ENCODE measurements at places on chromosomes 7 and 10.

- DNase-seq, result no peak
Observed at GRCh38 chr7:140915935-140916555, 8.7 kb downstream of the BRAF start.

- DNase-seq, result no peak
Observed at GRCh38 chr10:71077143-71077581, 135.2 kb upstream of the UNC5B start.

DNA sequence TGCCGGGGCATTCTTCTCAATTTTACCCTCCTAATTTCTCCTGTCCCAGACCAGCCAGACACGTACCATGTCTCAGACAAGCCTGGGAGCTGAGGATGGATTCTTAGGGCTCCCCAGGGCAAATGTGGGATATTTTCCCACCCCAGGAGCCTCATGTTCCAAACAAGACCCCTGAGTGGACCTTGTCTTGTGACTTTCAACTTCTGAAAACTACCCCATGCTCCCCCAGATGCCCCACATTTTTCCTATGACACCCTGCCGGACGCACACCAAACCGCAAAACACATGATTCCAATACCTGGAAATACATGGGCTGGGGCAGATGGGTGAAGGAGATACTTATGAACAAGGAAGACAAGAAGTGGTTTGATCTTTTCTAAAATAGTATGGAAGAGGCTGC is 874 bp downstream of the GIMAP5 start:
- DNase-seq, result no peak

GRCh38 chr7:30436046-30436445 is 42.5 kb downstream of the NOD1 start:
- no peak for DNase-seq

DNA sequence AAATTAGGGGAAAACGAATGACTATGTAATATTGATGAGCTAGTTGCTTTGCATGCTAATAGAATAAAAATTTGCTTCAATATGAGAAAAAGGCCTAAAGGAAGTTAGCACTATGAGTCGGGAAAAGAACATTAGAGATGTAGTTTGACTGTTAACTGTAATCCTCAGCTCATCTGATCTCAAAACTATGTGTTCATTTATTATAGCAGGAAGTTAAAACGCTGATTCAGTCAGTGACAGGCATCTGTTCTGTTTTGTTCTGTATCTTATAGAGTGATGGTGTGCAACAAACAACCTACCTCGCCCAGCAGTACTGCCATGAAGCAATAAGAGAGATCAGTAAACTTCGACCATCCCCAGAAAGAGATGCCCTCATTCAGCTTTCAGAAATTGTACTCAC is 48.6 kb downstream of the PDSS1 start:
- no peak for DNase-seq

- DNase-seq, result no peak
Observed at GRCh38 chr7:43565786-43566185, 17.1 kb upstream of the STK17A start.

DNA sequence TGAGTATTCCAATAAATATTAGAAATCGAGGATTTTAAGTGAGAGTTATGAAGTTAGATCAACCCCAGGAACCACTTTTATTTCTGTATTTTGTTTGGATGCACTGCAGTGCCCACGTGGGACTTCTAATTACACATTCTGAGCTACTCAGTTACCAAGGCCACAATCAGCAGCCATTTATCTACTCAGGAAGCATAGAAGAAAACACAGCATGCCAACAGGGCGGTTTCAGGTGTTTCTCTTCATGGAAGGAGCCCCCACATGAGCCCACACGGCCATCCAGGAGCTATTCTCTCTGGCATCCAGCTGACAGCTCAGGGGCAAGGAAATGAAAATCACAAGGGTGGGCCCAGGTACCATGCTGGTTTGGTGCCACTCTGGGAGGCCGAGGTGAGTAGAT is 266.5 kb upstream of the MKLN1 start:
- no peak for DNase-seq

GRCh38 chr10:35409094-35409582 is 72.8 kb downstream of the CCNY start:
- DNase-seq, result no peak

DNA sequence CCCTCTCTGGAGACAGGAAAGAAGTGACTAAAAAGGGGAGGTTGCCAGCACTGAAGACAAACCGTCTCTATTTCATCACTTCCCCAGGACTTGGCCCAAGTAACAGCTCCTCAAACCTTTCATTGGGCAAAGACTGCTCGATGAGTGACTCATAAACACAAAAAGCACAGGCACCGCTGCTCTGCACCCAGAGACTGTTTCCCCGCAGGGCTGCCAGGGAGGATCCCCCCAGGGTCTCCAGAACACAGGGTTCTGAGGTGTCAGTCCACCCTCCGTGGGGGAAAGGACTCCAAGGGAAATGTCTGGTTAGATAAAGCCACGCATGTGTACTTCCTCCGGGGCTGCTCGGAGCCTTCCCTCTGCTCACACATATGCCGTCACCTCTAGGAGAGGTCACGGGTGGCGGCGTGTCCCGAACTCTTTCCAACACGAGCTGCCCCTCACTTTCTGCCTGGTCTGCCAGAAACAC is 59.9 kb downstream of the INSIG1 start:
- no peak for DNase-seq
